ENCODE measurements at places on chromosomes 2 and 18.
A peak's percentile ranks its signal among the peaks of the same experiment; 100 is the strongest.

- DNase-seq = no peak
Observed at GRCh38 chr18:41973983-41974382, 18.9 kb downstream of the PIK3C3 start.

- peak; percentile 24 for DNase-seq
Observed at GRCh38 chr2:6993936-6994335, 76.7 kb downstream of the RNF144A start.

DNA sequence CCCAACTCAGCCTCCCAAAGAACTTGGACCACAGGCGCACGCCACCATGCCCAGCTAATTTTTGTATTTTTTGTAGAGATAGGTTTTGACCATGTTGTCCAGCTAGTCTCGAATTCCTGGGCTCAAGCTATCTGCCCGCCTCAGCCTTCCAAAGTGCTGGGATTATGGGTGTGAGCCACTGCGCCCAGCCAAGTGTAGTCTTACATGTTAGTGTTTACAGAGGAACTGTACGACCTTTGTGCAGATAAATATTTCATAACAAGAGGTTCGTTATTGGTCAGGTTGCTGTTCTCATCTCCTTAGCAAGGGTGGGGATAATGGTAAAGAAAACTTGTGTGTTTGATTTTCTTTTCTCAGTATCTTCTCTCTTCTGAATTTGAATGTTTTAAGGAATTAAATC, 46.5 kb downstream of the RALBP1 start:
- no peak for DNase-seq

GRCh38 chr2:238239543-238239862, 335 bp downstream of the HES6 start:
- DNase-seq = no peak

DNA sequence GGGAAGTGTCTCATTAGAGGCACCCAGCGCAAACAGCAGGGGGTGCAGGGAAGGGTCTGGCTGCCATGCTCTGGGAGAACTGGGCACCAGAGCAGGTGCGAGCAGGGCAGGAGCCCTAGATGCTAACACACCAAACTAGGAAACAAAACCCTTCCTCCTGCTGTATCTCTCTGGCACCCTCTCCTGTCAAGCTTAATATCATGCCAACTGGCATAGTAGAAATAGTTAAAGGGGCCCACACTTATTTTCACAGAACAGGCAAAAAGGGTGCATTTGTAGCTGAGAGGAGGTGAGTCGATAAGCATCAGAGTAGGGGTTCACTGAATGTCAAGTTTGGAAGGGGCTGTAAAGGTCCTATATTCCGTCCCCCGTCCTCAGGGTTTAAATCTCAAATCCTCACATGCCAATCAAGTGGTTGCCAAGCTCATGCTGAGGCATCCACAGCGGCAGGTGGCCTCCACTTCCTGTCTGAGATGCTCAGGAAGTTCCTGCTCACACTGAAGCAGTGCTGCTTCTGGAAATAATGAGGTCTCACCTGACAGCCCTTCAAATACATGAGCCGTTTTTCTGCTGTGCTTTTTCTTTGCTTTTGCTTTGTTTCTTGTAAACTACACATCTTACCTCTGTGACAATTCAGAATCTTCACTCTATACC, 14.9 kb upstream of the ACKR3 start:
- DNase-seq = no peak

- DNase-seq = no peak
Observed at GRCh38 chr2:41572154-41572553, 475.7 kb upstream of the PKDCC start.

- no peak for DNase-seq
Observed at GRCh38 chr2:205609113-205609512, 73.2 kb upstream of the NRP2 start.

DNA sequence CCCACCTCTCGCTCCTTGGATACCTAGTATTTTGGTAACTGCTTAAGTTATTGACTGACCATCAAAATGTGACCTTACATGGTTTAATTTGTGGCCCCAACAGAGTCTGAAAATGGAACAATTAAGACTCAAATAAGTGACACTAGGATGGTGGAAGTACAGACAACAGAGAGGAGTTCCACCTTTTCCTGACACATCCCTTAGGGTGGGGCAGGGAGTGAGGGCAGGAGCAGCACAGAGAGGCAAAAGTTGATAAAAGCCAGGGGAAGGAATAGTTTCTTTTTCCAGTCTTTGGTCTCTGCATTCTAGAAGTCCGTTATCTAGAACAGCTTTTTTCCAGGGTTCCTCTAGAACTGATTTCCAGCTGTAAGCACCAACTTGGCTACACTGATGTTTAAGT, 32.2 kb downstream of the FTCDNL1 start:
- DNase-seq = no peak

DNA sequence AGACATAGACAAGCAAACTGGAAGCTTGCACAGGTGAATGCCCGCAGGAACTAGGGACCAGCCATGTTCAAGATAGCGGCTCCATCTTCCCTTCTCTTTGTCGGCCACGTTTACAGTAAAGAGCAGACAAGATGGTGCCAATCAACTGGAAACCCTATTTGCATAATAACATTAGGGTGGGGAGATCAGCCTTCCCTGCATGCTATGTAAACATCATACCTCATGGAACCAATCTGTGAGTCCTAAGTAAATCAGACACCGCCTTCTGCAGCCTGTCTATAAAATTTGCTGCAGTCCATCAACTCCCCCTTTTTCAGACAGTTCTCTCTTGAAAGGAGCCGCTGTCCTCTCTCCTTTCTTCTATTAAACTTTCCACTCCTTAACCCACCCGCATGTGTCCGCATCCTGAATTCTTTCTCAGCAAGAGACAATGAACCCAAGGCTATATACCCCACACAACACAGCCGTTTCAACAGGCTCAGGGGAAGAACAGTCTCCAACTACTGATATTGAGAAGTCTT, 384.4 kb downstream of the EIPR1 start:
- DNase-seq = no peak

DNA sequence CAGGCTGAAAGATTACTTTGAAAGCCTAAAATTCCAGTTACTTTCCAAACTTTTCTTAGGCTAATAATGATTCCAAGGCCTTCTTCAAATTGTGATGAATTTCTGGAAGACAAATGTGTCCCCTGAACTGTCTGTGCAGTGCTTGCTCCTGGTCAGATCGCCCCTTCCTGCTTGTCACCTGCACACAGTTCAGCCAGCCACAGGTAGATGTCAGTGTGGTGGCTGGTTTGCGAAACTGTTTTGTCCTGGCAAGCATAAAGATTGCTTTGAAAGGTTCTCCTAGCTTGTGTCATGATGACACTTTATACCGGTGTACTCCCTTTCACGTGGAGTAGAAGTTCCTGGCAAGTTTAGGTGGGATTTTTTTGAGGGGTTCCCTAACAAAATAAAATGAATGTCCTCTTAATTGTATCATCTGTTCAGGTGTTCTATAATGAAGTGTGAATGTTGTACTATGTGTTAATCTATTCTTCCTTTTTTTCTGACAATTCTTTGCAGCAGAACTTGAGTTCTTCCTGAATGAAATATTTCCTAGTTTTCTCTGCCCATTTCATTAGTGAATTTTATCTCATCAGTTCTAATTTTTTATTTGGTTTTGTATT, 298.8 kb downstream of the ZNF407 start:
- no peak for DNase-seq

- DNase-seq = no peak
Observed at GRCh38 chr2:84889332-84889731, 8.4 kb upstream of the TRABD2A start.

GRCh38 chr2:159922563-159922962, 124.6 kb upstream of the CD302 start:
- DNase-seq = no peak

- peak; percentile 41 for DNase-seq
Observed at GRCh38 chr2:175180701-175181103, 808 bp downstream of the ATP5MC3 start.

GRCh38 chr2:29123617-29124349, 8.6 kb downstream of the CLIP4 start:
- DNase-seq = no peak

GRCh38 chr2:27807476-27807875, 36.0 kb downstream of the MRPL33 start:
- DNase-seq = peak; percentile 24

GRCh38 chr2:64144057-64145013, at the start of gene PELI1:
PELI1 (minus strand) TSS chr2:64144420; CDS start chr2:64108310, 36,110 bp downstream.
- peak; percentile 95 for DNase-seq

- peak; percentile 27 for DNase-seq
Observed at GRCh38 chr2:35428548-35428947, 927.0 kb upstream of the CRIM1 start.

DNA sequence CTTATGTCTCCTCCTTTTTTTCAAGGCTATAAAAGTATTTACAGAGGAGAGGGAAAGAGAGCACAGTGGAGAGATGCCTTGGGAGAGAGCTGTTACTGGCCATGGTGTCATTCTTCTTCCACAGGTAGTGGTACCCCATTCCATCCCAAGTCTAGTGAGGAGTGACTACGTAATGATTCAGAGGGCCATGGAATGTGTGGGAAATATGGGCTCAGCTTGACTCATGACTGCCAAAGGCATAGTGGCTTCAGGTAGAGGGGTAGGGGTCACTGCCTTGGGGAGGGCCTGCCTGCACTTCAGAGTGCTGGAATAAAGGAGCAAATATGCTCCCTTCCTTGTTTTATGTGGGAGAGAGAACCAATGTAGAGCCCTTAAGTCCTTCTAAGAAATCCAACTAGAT, 620.6 kb downstream of the IRS1 start:
- no peak for DNase-seq

- DNase-seq = no peak
Observed at GRCh38 chr2:109129356-109129920, 433 bp downstream of the SH3RF3 start.

GRCh38 chr2:132726155-132726554, 56.1 kb upstream of the LYPD1 start:
- DNase-seq = no peak

- DNase-seq = no peak
Observed at GRCh38 chr18:8974279-8974678, 128.2 kb upstream of the NDUFV2 start.
